Stimulated activated naive B cell treated with anti-CD40 and anti-IgM and Interleukin-4, amounts not matched to agents 10 μg/mL and 1 μg/mL and 100 μg/mL, for 72 hours (primary cell): ENCODE measurements at places on chromosomes 2 and 18.

DNA sequence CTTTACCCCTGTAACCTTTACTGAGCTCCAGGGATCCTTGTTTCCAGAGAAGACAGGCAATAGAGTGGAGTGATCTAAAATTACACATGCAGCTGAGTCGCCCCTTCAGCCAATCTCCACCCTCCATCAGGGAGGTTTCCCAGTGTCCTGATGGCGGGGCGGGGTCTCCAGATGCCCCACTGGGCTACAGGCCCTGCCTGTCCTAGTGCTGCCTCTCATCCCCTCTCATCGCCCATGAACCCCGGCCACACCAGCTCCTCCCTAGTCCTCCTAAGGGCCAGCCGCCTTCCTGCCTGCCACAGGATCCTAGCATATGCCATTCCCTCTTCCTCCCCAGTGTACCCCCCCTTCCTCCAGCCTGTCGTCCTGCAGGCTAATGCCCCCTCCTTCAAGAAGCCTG is 144.1 kb upstream of the GLI2 start:
- no peak for DNase-seq

DNA sequence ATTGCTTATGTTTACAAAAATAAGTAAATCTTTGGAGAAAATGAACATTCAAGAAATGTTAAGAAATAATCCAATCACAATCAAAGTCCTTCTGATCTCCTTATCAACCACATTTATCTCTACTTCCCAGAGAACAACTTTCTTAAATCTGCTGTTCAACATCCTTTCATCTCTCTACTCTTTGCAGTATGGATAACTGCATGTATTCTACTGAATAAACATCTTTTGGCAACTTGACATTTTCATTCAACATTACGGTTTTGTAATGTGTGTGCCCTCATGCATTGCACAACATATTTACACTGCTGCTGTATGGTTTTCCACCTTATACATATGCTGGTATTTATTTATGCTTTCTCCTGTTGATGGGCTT is 9.2 kb downstream of the CMPK2 start:
- no peak for DNase-seq

DNA sequence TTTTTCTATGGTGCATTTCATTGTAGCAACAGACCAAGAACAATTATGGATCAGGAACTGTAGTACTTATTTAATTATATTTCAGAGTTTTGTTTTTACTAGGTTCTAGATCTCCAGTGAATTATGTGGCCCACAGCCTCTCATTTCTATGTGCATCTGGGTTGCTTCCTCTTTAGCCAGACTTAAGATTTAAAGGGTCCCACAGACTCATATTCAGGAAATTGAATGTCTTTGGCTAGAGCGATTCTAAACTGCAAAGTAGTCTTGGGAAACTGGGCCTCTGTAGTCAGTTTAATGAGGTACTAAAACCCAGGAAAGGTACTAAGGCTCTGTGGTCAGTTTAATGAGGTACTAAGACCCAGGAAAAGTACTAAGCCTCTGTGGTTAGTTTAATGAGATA is 94.4 kb downstream of the LYPD6B start:
- no peak for DNase-seq

DNA sequence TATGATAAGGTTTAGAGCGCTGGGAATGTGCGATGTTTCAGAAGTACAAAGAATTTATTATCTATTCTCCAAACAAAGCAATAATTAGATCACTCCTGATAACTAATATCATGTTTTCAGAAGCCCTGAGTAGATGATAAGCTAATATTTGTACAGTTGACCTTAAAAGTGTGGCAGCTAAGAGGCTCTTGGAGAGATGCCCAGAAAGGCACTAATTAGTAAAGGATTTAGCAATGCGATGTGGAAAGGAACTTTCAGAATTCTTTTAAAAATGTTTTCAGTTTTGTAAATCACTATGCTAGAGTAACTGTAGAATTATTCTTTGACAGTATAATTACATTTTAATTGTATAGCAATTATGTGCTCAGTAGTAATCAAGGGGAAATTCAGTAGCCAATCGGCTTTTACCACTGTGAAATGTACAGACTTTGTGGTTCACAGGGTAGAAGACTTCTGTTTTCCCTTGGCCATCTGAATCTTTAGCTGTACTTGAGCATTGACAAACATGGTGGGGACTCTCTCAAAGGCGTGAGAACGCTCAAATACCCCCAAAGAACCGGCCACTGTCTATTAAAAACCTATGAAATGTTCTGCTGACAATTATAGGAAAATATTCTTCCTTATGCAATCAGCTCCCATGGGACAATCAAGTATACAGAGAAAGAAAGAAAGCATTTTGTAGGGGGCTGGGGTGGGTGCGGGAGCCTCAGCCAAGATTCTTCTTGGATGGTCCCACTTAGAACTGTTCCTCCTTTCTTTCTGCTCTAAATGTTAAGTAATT is 262.8 kb upstream of the AGAP1 start:
- DNase-seq, result no peak

- no peak for DNase-seq
These were observed 38.6 kb upstream of the ASAP2 start for GRCh38 chr2:9167718-9168657.

- no peak for DNase-seq
These were observed 669 bp downstream of the MARCHF7 start for GRCh38 chr2:159712929-159713420.

- no peak for DNase-seq
These were observed 22.7 kb upstream of the GMPPA start for GRCh38 chr2:219475697-219476651.

- no peak for DNase-seq
These were observed 258.6 kb downstream of the ZEB2 start for GRCh38 chr2:144261336-144261735.

- DNase-seq, result no peak
These were observed 410.7 kb upstream of the TNP1 start for GRCh38 chr2:217270485-217271121.

DNA sequence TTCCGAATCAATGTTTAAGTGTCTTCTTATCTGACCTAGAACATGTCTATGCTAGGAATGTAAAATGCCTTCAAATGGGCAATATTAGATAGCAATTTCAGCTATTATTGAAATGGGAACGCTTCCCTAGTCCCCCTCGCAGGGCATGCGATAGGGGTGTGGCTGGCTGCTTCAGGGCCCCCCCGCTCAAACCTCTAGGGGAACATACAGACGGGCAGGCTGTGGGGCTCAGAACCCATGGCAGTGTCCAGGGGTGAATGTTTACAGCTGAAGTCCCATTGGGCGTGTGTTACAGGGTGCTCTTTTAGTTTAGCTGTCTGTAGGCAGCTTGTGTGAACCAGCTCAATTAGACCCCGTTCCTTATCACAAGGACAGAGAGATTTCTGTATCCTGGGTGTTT is 315.9 kb downstream of the DSEL start:
- DNase-seq, result no peak

DNA sequence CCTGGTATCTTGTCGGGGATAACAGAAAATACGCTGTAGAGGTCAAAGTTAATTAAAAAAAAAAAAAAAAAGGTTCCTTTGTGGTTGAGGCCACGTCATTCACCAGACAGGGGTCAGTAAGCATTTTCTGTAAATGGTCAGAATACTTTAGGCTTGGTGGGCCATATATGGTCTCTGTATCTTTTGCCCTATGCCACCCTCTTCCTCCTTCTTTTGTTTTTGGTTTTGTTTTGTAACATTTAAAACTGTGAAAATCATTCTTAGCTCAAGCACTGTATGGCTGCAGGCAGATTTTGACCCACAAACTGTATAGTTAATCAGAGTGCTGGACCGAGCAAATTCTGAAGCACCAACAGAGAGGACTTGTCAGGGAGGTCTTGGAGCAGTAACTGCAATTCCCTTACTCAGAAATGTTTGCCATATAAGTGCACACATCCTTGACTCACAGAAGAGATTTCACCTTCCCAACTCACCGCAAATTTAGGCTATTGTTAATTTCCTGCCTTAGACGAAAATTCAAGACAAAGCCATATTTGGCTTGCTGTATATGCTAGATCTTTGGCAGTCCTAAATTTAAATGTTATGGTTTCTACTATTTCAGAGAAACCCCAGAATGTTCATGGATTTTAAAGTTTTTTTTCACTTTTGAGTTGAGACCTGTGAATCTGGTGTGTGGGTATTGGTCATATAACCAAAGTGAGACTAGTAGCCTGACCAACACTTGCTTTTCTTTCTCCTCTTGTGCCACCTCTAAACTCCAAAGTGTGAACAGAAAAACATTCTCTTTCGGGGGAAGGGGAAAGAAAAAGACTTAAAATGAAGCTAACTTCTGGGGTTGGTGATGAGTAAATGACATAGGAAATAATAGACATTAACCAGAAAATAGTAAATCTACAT is 65.4 kb downstream of the DOCK10 start:
- DNase-seq, result no peak

- no peak for DNase-seq
These were observed 135.1 kb downstream of the CELF4 start for GRCh38 chr18:37430357-37431076.

GRCh38 chr2:79824086-79824786 is 311.4 kb downstream of the CTNNA2 start:
- no peak for DNase-seq

GRCh38 chr2:228839421-228839876 is 431.6 kb downstream of the PID1 start:
- no peak for DNase-seq

GRCh38 chr2:85846411-85846810 is 42.4 kb downstream of the ST3GAL5 start:
- DNase-seq, result no peak

GRCh38 chr2:182915369-182916326 is 49.2 kb upstream of the FRZB start:
- no peak for DNase-seq

- no peak for DNase-seq
These were observed 257.9 kb upstream of the ATP5MC3 start for GRCh38 chr2:175439416-175439815.

DNA sequence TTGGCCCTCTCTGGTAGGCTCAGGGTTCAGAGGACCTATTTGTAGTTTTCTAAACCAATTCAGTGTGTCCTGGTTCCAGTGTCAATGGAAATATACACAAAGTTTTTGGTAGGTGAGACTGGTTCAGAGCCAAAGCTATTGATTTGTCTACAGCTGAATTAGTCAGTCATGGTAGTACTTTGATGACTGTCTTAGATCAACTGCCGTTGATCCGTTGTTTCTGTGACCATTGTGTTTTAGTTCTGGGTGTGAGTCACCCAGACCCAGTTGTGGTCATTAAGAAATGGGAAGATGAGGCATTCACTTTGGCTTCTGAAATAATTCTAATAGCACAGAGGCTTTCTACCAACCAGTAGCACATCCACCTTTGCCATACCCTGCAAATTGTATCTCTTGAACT is 16.0 kb upstream of the RPE start:
- no peak for DNase-seq

GRCh38 chr2:132605236-132606180 is 64.5 kb downstream of the LYPD1 start:
- DNase-seq, result no peak

- no peak for DNase-seq
These were observed 18.7 kb downstream of the PCARE start for GRCh38 chr2:29055601-29056000.

DNA sequence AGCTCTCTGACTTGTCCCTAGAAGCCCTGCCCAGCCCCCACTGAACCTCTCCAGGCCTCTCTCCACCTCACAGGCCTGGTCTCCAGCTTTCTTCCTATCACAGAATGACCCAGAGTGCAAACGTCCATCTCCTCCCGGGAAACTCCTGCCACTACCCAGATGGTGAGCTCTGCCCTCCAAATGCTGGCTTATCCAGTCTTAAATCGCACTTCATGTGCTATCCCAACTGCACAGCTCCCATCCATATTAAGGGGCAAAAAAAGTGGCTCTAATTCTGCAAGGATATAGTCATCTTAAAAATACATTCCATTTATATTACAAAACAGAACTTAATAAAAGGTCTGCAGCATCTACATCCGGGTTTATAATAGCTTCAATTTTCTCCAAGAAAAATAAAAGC is 70.8 kb upstream of the CDC42EP3 start:
- no peak for DNase-seq

DNA sequence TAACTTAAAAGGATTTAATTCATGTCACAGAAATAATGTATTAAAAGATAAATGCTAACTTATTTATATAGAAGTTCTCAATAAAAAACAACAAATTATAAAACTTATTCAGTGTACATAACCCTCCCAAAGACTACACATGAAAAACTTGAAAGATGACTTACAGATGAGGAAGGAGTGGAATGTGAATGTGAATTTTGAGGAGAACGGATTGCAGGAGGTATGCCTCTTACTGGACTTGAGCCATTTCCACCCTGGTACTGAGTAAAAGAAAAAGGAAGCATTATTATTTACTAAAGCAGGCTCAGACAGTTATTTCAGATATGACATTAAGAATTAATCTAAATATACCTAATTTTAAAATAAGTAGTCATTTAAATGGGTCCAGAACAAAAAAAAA is 104.4 kb downstream of the TLK1 start:
- DNase-seq, result no peak

DNA sequence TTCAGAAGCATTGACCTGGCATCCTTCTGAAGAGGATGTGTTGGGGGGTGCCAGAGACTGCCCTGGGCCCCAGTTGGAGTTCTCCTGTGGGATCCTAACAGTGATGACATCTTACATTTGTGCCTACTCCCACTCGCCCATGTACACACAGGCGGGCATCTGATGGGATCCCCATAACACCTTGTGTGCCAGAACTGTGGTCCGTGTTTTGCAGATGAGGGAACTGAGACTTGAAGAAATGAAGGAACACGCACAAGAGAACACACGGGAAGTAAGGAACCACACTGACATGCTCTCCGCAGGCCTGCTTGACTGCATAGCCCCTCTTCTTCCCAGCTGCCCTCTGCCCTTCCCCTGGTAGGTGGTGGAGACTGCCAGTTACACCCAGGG is 255.3 kb downstream of the MYCN start:
- DNase-seq, result no peak

DNA sequence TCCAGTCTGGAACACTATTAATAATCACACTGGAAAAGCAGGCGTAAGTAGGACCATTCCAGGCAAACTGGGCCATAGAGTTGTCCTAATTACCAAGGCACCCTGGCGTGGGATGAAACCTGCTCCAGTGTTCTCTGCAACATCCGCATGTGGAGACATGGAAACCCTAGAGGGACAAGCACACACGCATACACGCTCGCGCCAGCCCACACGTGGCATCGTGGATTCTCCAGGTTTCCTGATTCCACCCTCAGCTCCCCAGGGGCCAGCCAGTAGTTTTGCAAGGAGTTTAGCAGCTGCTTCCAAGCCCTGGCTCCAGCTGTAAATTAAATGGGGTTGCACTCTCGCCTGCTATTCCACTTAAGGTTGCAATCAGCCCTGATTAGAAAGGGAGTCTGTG is 127.7 kb downstream of the DYSF start:
- DNase-seq, result no peak

GRCh38 chr2:201228271-201228911 is 31.9 kb upstream of the CASP8 start:
- DNase-seq, result no peak

- DNase-seq, result no peak
These were observed 17.1 kb upstream of the ATRAID start for GRCh38 chr2:27194538-27195354.

- no peak for DNase-seq
These were observed 80.4 kb downstream of the LIMS1 start for GRCh38 chr2:108614659-108615058.

DNA sequence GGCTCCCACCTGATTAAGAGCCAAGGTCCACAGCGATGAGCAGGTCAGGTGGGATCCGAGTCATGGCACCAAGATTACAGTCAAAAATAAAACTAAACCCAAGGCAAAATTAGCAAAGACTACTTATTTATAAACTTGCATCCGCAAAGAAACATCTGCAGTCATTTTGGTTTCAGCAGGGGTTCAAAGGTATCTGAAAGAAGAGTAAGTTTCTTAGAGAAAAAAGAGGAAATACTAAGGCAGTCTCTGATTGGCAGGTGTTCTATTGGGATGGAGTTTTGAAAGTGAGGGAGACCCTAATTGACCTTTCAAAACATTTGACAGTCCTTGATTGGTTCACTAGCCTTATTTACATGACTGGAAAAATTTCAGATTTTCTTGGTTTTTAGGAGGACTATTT is 11.0 kb upstream of the PLB1 start:
- DNase-seq, result no peak
